ENCODE measurements at places on chromosomes 16 and 17.

DNA sequence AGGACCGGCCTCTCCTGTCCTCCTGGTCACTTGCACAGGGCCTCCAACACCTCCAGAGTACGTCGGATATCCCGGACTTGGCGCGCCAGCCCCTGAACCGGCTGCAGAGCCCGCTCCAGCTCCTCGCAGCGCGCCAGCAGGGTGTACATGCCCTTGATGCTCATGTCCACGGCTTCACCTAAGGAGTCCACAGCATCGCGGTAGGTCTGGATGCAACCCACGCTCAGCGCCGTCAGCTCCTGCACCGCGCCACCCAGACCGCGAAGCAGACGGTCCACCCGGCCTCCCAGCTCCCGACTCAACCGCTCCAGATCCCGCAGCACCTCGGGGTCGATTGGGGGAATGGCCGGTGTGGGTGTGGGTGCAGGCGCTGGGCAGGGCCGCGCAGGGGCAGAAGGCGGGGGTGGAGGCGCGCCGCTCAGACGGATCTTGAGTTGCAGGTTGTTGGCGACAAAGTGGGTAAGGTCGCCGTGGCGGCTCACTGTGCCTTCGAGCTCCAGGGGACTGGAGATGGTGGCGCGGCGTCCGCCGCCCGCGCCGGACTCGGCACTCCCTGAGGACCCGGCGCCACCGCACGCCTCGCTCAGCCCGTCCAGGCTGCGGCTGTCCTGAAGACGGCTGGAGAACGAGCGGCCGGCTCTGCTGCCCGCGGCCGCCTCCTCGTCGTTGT, 804 bp downstream of the BORCS6 start:
- DNase-seq: peak; percentile 26

DNA sequence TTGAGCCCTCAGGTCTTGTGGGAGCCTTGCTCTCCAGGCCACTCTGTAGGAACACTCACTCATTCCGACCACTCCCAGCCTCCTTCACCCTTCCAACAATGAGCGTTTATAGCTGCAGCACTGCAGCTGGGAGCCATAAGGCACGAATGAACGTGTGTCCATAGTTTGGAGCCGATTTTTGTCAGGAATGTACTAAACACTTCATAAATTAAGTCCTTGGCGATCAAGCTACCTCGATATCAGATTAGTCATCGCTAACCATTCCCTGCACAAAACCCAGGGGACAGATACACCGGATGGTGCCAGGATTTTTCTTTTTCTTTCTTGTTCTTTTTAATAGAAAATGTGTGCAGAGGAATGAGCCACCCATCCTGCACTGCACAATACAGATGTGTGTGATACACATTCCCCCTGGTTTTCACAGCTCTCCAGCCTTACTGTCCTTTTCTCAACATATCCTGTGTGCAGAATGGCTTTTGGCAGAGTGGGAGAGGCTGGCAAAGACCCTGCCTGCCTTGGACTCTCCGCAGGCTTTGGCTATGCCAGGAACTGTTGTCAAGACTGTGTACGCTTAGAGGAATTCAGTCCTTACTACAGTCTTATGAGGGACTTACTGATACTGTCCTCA, 68.4 kb upstream of the ELAC2 start:
- peak; percentile 20 for DNase-seq

DNA sequence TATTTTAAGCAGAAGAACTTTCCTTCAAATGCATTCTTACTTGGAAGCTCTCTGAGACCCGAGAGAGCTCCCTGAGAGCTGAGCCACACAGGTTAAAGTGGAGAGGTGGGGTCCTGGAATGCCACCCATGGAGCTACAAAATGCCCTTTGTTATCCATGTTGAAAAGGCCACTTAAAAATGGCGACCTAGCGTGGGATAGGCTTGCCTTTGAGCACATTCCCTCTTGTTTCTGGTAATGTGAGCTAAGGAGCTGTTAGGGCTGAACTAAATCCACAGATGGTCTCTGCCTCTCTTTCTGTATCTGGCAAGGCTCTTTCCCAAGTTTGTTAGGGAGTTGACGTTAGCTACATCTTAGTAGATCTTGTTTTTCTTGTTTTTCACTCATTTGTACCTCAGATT, 171.6 kb downstream of the SNX29 start:
- no peak for DNase-seq

DNA sequence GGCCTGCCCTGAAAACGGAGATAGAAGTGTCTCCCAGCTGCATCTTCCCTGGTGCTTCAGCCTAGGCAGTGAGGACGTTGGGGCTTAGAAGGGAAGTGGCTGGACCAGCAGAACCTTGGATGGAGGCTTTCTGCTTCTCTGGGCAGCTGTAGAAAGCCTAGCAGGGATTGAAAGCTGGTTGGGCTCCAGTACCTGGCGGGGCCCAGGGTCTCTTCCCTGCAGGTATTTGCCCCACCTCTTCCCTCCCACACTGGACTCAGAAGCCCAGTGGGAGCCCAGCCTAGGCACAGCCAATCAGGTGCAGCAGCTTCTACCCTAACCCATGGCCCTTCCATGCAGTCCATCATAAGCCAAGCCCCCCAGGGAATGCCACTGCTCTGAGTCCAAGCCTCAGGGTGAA, 190.3 kb upstream of the IRX6 start:
- DNase-seq: no peak

All from EH (cell line).